ENCODE measurements at places on chromosomes 5 and 9. TPM values are rescaled to one million over a fixed set of nuclear protein-coding genes. Genes with fewer than 3 reads are reported as not detected.

Gene C5orf52
- total RNA-seq, result not detected

Gene FOXD4L3
- total RNA-seq, result under 0.01 TPM

Gene AGXT2
- not detected for total RNA-seq

Gene PHYKPL
- 47.9 TPM for total RNA-seq

Data from regular cardiac myocyte (primary cell).